ENCODE measurements at places on chromosomes 3 and 15.
A peak's percentile ranks its signal among the peaks of the same experiment; 100 is the strongest.

- DNase-seq, result peak; percentile 52
Observed at GRCh38 chr3:147130461-147130860, 275.9 kb downstream of the ZIC4 start.

- DNase-seq, result peak; percentile 40
Observed at GRCh38 chr3:155352900-155353490, 59.5 kb upstream of the STRIT1 start.

DNA sequence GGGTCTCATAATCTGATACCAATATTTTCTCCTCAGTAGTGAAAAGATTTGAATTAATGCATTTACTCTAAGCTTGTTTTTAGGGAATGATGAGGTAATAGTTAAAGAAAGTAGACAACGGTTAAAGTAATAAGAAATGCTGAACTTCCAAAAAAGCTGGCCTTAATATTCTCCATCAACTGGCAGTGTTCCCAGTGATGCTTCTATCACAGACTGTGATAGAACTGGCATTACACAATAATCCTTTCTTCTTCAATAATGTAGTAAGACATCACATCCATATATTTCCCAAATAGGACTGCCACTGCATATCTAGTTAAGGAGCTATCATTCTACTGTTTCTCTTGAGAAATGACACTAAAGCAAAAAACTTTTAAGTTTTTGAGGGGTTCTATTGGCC is 188.7 kb downstream of the IL5RA start:
- DNase-seq, result no peak

DNA sequence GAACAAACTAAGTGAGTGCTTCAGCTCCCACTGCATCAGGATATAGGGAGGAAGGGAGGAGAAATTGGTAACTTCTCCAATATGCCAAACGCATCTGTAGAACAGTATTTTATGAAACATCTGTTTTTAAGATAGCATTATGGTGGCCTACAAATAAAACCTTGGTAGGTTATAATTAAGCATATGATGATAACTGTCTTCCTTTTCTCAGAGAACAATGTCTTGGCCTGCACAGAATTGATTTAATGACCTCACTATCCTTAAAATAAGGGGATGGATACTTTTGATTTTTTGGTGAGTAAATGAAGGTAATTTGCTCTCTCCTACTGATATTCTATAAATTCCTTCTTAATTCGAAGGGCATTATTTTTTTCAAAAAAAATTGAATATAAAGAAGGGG is 451.5 kb upstream of the TGFBR2 start:
- no peak for DNase-seq

- DNase-seq, result no peak
Observed at GRCh38 chr3:106629215-106629832, 747.9 kb upstream of the CCDC54 start.

GRCh38 chr3:37982331-37982730 is 8.3 kb upstream of the VILL start:
- no peak for DNase-seq

DNA sequence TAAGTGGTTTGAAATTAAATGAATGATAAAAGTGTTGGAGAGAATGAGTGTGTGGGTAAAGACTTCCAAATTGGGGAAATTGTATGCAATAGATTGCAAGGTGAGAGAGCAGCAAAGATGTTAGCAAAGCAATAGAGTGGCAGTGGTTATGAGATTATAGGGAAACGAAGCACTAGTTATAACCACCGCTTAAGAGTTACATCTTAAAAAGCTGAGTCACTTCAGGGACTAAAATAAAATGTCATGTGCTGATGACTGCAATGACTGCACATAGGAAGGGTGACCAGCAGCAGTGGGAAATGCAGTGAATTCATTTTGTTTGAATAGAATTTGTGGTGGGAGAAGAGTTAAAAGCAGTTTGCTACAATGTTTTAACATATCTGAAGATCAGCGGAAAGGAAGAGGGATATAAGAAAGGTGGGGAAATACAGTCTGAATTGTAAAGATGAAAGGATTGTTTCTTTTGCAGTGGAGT is 127.3 kb downstream of the RAP2B start:
- DNase-seq, result peak; percentile 32

GRCh38 chr3:51389423-51390183 is 1.5 kb upstream of the RBM15B start:
- DNase-seq, result peak; percentile 54

- no peak for DNase-seq
Observed at GRCh38 chr3:56621681-56622080, 61.4 kb downstream of the TASOR start.

DNA sequence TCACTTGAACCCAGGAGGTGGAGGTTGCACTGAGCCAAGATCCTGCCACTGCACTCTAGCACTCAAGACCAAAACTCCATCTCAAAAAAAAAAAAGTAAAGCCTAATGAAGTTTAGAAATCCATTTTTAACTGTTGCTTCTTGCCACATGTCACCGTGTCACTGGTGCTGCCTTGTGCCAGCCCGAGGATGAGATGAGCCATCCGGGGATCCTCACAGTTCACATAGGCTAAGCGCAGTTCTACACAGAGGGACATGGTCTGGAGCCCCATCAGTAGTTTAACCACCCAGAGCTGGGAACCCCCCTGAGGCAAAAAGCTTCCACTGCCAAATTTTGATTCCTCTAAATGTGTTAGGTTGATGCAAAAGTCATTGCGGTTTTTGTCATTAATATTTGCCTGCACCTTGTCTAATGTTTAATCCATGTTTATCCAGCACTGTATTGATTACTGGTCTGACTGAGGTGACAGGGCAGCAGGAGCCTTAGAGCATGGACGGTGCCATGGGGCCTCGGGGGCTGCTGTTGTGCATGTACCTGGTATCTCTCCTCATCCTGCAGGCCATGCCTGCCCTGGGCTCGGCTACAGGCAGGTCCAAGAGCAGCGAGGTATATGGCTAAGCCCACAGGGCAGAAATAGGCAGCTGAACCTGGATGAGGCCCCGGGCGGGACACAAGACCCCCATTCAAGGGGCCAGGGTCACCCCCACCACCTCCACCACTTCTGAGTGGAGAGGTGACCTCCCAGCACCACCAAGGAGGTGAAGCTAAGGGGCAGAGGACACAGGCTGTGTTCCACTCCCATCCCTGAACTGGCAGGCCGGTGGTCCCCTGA is at the start of gene ITIH1:
TSS of gene ITIH1 (plus strand) at position 473 of the 832 bp plus-strand sequence. CDS start at position 490, 17 bp downstream.
- DNase-seq, result no peak

DNA sequence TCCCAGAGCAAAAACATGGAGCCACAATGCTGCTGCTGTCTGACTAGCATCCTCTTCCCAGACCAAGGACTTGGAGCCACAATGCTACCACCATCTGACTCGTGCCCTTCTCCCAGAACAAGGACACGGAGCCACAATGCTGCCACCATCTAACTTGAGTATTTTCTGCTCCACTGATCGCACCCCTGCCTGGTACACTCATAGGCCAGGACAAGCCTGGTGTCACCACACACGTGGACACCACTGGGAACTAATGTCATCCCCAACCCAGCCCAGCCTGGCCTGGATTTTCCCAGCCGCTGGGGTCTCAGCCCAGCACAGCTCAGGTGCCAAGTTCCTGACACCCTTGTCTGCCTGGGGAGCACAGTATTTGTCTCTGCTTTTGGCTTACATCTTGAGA is 52.7 kb upstream of the GRIP2 start:
- DNase-seq, result no peak
